ENCODE measurements at places on chromosomes 4 and X.

GRCh38 chrX:7512845-7513244 is 330.1 kb upstream of the VCX start:
- no peak for DNase-seq

DNA sequence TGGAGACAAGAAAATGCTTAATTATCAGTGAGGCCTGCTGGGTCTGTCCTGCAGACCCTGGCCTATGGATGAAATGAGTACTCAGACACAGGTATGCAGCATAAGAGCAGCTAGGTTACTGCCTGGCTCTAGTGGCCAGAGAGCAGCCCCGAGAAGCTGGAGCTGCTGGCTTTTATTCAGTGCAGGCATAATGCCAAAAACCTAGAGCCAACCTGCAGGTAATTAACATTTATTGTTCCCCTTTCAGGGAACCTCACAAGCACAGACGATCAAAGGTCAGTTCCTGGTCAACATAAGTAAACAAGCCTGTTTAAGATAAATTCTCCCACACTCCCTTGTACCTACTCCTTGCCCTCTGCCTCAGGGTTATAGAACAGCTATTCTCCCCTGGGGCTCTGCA is 13.3 kb downstream of the IDS start:
- DNase-seq: no peak

GRCh38 chrX:4150259-4150658 is 436.8 kb upstream of the PRKX start:
- DNase-seq: no peak

DNA sequence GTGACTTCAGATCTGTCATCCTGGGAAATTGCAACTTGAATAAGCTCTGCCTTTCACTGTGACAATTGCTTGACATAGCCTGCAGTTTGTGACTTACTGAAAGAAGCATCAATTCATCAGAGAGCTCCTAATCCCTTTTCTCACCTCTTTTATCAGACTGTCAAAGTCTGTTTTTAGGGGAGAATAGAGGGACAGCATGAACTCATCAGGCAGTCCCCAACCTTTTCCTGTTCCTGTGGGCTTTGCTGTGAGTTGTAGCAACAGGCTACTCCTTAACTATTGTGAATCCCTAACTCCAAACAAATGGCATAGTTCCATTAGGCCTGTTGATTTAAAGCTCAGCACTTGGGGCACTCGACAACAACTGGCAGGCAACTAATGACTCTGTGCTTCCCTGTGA is 64.9 kb downstream of the DOCK11 start:
- no peak for DNase-seq

DNA sequence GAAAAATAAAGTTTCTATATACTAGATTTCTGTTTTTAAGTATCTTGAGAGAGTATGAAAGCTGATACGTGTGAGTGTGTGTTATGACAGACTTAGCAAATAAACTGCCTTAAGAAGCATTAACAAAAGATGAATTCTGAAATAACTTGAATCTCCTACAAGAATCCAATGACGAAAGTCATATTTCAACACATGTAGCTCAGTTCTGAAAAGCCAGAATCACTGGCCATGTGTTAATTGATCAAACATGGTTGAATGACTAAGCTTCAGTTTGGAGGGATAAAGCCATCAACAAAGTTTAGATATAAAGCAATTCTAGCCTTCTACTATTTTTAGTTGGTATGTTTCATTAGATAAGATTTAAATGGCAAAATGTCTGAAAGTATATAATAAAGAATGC is 88.5 kb upstream of the ETNPPL start:
- no peak for DNase-seq

GRCh38 chr4:8069102-8069752 is 89.4 kb downstream of the ABLIM2 start:
- DNase-seq: no peak

DNA sequence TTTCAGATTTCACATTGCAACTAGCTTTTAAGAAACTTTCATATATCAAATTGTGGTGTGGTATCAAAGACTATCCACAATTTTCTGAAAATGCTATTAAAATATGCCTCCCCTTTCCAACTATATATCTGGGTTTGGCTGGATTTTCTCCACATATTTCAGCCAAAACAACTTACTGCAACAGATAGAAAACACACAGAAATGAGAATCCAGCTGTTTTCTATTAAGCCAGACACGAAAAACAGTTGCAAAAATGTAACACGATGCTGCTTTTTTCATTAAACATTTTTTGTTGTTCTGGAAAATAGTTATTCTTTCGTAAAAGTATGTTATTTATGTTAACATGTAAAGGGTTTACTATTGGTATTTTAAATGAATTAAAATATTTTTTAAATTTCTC is 33.1 kb downstream of the DCTD start:
- DNase-seq: no peak

DNA sequence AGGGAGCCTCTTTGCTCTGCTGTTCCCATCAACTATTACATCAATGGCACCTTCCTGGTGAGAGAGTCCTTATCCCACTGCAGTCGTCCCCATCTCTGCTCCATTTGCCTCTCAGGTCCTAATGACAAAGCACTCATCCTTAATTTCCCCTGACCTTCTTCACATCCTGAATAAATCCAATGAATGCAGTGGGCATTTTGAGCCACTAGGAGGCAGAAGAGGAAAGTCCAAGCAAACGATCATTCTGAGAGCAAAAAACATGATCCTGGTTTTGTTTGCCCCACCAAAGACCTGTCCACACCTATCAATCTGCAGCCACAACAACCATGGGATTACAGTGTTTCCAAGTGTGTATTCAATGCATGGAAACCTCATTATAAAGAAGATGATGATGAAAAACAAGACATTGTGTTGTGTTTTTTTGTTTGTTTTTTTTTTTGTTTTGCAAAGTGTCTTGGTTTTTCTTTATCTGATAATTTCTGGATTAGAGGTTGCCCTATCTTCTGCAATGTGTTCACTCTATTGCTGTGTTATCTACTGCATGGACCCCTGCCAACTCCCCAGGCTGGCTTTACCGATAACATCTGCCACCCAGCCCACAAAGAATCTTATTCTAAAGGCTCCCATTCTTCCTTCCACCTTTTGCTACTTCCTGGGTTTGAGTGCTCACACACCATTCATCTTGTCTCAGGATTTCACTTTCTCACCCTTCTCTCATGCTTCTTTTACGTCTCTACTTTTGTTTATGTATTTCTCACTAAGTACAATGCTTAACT is 207.2 kb downstream of the NLGN4X start:
- DNase-seq: no peak

GRCh38 chr4:139582044-139582443 is 26.0 kb upstream of the SETD7 start:
- DNase-seq: no peak

DNA sequence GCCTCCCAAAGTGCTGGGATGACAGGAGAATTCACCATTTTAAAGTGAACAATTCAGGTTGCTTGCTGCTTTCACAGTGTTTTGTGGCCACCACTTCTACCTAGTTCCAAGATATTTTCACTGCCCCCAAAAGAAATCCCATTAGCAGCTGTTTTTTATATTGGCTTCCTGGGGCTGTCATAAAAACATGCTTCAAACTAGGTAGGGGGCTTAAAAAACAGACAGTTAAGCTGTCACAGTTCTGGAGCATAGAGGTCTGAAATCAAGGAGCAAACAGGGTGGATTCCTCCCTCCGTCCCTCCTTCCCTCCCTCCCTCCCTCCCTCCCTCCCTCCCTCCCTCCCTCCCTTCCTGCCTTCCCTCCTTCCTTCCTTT is 3.0 kb upstream of the XG start:
- no peak for DNase-seq

GRCh38 chrX:44082829-44083228 is 109.6 kb upstream of the NDP start:
- no peak for DNase-seq

- DNase-seq: no peak
Observed at GRCh38 chr4:155889031-155889793, 14.3 kb upstream of the TDO2 start.

All from caudate nucleus (tissue), 63 donors.